Umbilical cord (tissue), 2 donors: ENCODE measurements at places on chromosomes 1 and 21. TPM values are rescaled to one million over a fixed set of nuclear protein-coding genes. Genes with fewer than 3 reads are reported as not detected.

PRR9 gene
- total RNA-seq: 8.2 TPM

DNA sequence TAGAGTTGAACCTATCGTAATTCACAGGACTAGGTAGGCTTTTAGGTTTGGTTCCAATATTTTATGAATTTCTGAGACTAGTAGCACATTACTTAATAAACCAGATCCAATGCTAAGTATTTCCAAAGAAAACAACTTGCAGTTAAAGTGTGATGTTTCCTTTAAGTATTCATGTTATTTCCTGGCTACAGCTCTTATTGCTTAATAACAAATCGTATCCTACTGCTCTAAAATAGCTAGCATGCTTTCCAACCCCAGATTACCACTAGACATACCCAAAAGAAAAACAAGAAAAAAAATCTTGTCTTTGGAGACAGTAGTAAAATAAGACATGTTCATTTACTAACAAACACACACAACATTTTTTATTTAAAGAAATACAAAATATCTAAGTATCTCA is 898 bp downstream of the KRTAP27-1 start:
- DNase-seq: peak; percentile 27

- no peak for DNase-seq
Observed at GRCh38 chr1:231215681-231216385, 25.2 kb upstream of the GNPAT start.

ZNF648 gene
- total RNA-seq: not detected

DNA sequence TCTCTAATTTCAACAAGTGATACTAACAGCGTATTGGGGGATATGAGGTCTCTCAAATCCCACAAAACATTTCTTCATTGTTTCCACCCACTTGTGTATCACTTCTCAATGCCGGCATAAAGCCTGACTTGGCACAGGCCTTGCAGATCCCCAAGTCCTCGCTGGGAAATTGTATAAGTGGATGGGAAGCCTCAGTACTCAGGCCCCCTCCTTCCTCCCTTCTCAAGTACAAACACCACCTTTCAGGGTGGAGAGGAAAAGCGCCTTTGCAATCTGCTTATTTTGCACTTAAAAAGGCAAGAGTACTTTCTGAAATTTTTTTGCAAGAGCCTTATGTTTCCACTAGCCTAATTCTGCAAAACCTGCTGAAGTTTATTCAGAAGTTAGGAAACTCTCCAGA is 25.8 kb upstream of the KLHDC8A start:
- peak; percentile 35 for DNase-seq

ARHGAP30 gene
- 4.6 TPM for total RNA-seq

DNA sequence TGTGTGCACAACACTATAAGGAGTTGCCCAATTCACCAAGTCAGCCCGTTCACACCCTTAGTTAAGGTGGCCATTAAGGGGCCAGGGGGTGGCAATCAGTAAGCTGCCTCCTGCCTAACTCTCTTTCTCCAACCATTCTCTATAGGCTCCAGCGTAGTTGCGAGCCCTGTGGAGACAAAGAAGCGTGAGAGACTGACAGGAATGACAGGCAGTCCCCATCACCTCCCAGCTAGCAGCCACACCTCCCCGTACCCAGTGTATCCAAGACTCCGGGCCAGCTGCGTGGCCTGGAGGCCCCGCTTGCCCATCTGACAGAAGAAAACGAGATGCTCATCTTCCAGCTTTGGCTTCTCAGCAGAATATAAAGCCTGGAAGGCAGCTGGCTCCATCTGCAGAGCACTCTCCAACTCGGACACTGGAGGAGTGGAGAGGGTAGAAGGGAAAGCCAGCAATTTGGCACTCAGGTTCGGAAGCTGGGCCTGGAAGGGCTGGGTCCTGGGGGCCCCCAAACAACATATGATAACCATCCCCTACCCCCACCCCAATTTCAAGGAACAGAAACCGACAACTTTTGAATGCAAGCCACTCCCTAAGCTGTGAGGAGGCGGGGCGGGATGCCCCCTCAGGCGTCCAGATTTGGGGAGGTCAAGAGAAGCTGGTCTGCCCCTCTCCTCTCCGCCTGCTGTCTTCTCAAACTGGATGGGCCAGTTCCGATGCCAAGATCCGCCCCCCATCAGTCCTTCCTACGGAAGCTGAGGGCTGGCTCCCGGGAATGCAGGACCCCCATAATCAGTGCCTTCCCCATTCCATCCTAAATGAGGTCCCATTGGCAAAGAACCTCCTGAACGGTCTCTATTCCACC is 872 bp downstream of the TSTD1 start:
- DNase-seq: peak; percentile 56

- DNase-seq: no peak
Observed at GRCh38 chr1:44246806-44247205, 33.5 kb downstream of the DMAP1 start.

CLCC1 gene
- total RNA-seq: 38.0 TPM

LCK gene
- 0.96 TPM for total RNA-seq

GRCh38 chr1:109877317-109877771 is 33.3 kb upstream of the CSF1 start:
- peak; percentile 91 for DNase-seq

MYCL gene
- total RNA-seq: 12.5 TPM

SLC41A1 gene
- 7.7 TPM for total RNA-seq

F5 gene
- total RNA-seq: 2.9 TPM

CR1 gene
- total RNA-seq: 10.1 TPM

DNA sequence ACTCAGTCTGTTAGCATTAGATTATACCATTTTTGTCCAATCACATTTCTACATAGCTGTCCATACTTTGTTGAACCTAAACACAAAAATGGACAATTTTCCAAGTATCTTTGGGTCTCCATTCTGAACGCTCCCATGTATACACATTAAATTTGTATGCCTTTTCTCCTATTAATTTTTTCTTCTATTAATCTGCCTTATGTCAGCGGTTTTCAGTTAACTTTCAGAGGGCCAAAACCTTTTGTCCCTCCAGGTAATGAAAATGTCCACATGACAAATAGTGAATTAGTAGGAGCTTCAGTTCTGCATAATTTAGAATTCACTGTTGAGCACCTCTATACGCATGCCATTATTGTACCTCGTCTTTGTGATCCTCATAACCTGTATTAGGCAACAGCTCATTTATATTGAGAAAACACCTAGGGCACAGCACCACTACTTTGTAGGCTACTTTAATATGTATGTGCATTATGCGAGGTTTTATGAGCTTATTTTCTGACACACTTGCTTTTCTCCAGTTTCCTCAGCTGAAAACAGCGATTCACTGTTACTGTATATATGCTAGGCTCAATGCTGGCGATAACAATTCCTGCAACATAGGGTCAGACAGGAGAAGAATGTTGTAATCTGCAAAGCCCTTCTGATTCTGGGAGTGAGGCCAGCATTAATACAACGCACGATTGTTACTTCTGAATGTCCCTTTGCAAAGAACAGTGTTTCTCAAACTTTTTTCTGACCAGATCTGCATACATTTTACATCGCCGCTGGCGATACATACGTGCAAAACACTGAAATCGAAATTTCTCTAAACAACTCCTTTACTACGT is 1.1 kb upstream of the ABCD3 start:
- peak; percentile 89 for DNase-seq

GPR153 gene
- 17.6 TPM for total RNA-seq

BLZF1 gene
- 46.7 TPM for total RNA-seq
